ENCODE measurements at places on chromosomes 1 and 21. TPM values are rescaled to one million over a fixed set of nuclear protein-coding genes. Genes with fewer than 3 reads are reported as not detected.
A peak's percentile ranks its signal among the peaks of the same experiment; 100 is the strongest.

Gene PPIH
- polyA plus RNA-seq: 36.1 TPM

Gene NBPF4
- not detected for polyA plus RNA-seq

Gene OR2L8
- not detected for polyA plus RNA-seq

- peak; percentile 47 for DNase-seq
These were observed 221.3 kb downstream of the MRPL39 start for GRCh38 chr21:25385911-25386474.

DNA sequence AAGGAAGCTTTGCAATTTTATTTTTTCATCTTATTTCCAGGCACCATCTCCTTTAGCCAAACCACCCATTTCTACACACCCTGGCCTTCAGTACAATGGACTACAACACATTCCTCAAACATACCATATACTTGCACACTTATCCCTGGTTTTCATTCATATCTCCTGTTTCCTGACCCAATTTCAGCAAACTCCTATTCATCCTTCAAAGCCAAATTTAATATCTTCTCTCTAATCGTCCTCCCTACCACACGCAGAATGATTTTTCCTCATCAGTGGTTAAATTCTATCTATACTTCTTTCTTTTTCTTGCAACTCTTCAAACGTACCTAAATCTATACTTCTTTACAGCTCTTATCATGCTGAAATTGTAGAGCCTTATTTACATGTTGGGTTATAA is 2.9 kb downstream of the DENND2C start:
- DNase-seq: no peak

- DNase-seq: no peak
These were observed 294.0 kb upstream of the PTBP2 start for GRCh38 chr1:96427616-96428015.

DNA sequence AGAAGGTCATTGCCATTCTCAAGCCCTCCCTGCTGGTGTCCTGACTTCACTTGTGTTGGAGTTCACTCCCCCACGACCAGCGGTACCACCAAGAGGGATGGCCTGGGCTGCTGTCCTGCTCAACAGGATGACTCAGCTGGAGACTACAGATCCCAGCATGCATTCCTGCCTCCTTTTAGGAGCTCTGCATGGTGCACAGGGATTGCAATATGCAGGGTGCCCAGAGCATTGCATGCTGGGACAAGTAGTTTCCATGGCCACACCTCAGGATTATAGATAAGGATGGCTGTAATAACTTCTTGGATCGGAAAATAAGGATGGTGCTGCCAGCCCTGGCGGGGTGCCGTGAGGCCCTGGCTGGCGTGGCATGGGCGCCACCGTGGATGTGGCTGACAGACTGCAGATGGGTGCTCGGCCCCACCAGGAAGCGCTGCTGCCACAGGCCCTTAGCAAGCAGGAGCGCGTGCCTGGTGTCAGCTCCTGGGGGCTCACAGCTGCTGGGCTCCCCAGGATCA is 150.0 kb downstream of the CASZ1 start:
- peak; percentile 20 for DNase-seq

DNA sequence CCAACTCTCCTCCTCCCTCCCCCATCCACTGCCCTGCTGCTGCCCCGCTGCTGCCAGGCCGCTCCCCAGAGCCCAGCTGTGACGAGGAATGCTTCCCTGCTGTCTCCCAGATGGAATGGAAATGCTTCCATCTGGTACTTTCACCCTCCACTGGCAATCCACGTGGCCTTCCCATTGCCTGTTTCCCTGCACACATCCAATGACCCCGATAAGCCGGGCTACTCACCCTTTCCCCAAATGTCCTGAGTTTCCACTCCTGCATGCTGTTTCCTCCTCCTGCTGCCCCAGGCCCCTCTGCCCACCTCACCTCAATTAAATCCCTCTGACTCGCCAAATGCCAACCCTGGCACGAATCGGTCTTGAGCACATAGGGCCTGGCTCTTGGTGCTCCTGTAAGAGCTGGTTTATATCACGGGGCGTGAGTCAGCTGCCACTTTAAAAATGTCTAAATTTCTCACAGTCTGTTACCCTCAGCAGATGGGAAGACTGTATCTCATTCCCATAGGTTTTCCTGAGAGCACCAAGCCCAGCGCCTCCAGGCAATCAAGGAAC is 36.4 kb downstream of the MRAP start:
- no peak for DNase-seq
